ENCODE measurements at places on chromosomes 4 and X. TPM values are rescaled to one million over a fixed set of nuclear protein-coding genes. Genes with fewer than 3 reads are reported as not detected.

ALG13 gene
- total RNA-seq, result 112 TPM

CYBB gene
- total RNA-seq, result 0.39 TPM

XAGE2 gene
- not detected for total RNA-seq

FOXR2 gene
- total RNA-seq, result not detected

TEX13A gene
- total RNA-seq, result not detected

ADH7 gene
- not detected for total RNA-seq

SYNPO2 gene
- total RNA-seq, result 0.35 TPM

PRDM8 gene
- total RNA-seq, result 3.3 TPM

CXorf49 gene
- not detected for total RNA-seq

SLC6A8 gene
- 1.8 TPM for total RNA-seq

DNA sequence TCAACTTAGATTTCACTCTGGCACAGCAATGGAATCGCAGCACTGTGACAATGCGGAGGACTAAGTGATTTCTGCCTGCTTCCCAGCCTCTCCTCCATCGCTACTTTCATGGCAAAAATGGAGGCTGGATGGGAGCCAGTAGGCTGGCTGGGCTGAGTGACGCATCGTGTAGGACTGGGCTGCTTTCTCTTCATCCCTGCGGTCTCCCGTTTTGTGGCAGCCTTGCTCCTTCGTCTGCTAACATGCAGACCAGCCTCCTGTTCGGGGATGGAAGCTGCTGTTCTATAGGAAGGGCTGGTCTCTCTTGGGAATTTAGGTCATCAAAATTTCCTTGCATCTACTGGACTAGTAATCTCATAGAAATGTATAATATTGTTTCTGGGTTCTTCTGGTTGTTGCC, 15.8 kb upstream of the RGS12 start:
- DNase-seq, result no peak

- DNase-seq, result no peak
These were observed 9.6 kb upstream of the DLG3 start for GRCh38 chrX:70434914-70435586.

GRCh38 chr4:140752291-140753068, 3.7 kb downstream of the TBC1D9 start:
- no peak for DNase-seq

GRCh38 chr4:82403725-82404124, 26.5 kb downstream of the HNRNPDL start:
- DNase-seq, result no peak

DNA sequence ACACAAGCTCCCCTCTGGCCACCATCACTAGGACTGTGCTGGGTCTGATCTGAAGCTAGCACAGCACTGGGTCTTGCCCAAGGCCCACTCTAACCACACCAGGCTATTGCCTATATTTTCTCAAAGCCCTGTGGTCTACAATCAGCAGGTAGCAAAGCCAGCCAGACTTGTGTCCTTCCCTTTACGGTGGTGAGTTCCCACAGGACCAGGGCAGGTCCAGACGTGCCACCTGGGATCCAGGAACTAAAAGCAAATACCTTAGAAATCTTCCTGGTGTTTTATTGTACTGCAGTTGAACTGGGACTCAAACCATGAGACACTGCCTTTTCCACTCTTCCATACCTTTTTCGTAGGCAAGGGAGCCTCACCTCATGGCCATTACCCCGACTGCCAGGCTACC, 9.0 kb upstream of the MAGEC2 start:
- no peak for DNase-seq

DNA sequence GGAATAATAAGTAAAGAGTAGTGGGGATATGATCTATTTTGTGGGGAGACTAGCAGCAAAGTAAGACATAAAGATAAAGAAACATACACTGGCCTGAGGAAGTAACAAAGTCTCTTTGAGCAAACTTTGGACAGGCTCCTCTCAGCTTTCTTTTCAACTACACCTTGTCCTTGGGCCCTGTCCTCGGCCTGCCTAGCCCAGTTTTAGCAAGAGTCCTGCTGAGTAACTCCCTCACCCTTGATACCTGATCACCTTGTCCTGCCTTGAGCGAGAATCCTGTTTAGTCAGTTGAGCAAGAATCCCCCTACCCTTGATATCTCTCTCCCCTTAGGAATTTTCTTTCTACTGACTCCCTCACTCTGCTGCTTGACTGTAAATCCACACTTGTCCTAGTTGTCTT, 11.5 kb downstream of the HNRNPH2 start:
- no peak for DNase-seq

GRCh38 chr4:185351691-185352090, 44.0 kb downstream of the LRP2BP start:
- no peak for DNase-seq

GRCh38 chrX:19827088-19827487, 60.3 kb downstream of the SH3KBP1 start:
- no peak for DNase-seq

DNA sequence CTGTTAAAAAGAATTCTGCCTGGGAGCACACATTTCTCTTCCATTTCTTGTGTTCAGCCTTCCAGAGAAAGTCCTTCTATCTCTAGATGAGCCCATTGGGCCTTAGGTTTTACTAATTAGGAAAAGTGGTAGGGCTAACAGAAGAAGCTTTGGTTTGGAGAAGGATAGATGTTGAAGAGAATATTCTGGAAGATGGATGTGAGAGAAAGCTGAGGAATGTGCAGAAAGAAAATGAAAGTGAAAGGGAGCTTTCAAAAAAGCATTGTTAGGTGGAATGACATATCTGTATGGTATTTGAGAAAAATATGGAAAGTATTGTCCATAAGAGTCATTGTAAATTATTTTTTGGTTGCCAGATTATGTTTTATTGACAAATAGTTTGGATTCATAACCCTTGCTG, 474.8 kb upstream of the SLIT2 start:
- DNase-seq, result no peak

GRCh38 chr4:179116011-179116410, 1673.8 kb upstream of the AGA start:
- DNase-seq, result no peak

- no peak for DNase-seq
These were observed 174.8 kb upstream of the GLRA2 start for GRCh38 chrX:14354521-14354920.

DNA sequence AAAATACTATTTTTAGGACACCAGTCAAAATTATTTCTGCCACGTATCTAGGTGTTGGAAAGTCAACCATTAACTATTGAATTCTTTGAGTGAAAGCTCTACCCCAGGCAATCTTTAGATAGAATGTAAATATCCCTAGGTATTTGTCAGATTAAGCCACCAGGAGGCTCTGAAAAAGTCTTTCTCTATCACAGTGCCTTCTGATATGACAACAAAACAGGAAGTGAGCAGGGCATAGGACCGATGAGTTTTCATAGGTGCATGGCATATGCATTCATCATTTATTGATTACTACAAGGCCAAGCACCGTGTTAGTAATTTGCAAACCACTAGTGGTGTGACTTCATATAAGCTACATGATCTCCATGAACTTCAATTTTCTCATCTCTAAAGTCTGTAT, 333.6 kb upstream of the F9 start:
- no peak for DNase-seq

DNA sequence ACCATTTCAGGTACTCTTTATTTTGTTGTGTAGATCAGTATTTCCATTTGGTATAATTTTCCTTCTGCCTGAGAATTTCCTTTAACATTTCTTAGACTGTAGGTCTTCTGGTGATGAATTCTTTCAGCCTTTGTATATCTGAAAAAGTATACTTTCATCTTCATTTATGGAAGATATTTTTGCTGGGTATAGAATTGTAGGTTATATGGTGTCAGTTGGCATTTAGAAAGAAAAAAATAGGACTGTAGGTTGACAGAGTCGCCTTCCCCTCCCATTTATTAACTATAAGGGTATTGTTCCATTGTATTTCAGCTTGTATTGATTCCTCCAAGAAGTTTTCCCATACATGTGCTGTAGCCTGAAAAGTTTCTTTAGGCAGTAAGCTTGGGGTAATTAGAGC, 71.9 kb downstream of the KDM6A start:
- DNase-seq, result no peak

GRCh38 chr4:17823871-17824669, 13.3 kb downstream of the NCAPG start:
- DNase-seq, result no peak

- DNase-seq, result no peak
These were observed 98.8 kb upstream of the NOCT start for GRCh38 chr4:138916763-138917162.

- DNase-seq, result no peak
These were observed 132.9 kb downstream of the NKX6-1 start for GRCh38 chr4:84366161-84366560.

DNA sequence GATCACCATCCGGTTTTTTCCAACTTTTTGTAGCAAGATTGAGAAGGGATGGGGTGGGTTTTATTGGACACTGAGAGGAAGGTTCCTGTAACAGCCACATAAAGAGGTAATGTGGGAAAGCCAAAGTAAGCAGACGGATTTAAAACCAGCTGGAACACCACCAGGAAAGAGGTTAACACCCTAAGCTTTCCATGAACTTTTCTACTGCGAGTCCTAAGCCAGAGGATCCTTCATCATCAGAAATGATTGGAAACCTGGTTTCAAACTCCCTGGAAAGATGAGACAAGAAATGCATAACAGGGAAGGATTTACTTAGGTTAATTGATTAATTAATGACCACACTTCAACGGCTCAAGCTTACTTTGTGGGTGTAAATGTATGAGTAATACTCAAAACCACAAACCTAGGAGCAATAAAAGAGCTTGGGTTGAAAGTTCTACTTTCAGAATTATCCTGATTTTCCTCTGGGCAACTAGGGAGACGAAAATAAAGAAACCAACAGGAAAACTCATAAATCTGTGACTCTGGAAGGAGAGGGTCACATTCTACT, 91.5 kb downstream of the COX18 start:
- DNase-seq, result no peak

DNA sequence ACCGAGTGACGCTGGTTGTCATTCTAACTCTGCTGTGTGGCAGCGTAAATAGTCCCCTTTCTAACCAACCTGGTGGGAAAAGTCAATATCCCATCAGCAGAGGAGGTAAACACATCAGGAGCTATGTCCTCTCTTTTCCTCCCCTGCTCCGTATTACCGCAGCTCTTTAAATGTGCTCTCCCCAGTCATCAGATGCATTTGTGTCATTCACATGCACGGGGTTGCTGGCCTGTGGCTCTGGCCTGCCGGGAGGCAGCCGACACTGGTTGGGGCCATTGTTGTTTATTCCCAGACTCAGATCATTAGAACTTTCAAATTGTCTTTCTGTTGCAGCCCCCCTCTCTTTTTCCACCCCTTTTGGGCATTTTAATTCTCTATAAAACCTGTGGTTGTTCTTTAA, 21.9 kb downstream of the ARX start:
- no peak for DNase-seq

GRCh38 chr4:40731792-40732245, 17.9 kb upstream of the NSUN7 start:
- DNase-seq, result no peak

DNA sequence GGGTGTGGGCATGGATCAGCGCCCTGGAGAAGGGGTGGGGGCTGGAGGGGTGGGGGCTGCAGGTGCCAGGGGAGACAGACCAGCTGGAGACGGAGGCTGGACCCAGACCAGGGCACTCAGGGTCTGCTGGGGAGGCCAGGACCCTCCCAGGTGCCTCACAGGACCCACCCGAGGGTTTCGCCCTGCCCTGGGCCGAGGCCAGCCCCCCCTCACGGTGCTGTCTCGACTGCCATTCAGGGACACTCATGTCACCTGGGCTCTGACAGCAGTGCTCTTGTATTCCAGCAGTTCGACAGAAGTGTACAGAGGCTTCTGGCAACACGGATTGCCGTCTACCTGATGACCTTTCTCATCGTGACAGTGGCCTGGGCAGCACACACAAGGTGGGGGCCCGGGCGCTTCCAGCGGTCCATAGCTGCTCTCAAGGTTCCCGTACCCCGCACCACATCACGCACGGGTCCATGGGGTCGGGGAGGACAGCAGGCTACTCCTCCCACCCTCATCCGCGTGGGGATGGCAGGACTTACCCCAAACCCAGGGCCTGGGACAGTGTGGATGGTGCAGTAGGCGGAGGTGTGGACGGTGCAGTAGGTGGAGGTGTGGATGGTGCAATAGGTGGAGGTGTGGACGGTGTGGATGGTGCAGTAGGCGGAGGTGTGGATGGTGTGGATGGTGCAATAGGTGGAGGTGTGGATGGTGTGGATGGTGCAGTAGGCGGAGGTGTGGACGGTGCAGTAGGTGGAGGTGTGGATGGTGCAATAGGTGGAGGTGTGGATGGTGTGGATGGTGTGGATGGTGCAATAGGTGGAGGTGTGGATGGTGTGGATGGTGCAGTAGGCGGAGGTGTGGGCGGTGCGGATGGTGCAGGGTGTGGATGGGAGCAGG, 18.1 kb downstream of the TMEM175 start:
- DNase-seq, result no peak

- no peak for DNase-seq
These were observed 42.3 kb upstream of the ACSL4 start for GRCh38 chrX:109775386-109775785.

DNA sequence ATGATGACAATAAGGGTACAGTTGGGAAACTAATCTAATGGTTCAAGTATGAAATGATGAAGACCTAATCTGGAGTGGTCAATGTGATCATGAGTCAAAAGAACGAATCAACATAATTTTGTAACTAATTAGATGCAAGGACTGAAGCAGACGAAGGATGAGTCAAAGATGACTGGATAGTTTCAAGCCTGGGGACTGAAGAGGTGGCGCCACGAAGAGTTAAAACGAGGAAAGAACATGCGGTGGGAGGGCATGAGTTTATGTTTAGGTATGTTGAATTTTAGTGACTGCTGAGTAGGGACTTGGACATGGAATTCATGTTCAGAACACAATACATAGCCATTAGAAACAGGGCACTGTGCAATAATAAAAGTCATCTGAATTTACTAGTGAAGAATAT, 221.5 kb upstream of the FAM241A start:
- no peak for DNase-seq

DNA sequence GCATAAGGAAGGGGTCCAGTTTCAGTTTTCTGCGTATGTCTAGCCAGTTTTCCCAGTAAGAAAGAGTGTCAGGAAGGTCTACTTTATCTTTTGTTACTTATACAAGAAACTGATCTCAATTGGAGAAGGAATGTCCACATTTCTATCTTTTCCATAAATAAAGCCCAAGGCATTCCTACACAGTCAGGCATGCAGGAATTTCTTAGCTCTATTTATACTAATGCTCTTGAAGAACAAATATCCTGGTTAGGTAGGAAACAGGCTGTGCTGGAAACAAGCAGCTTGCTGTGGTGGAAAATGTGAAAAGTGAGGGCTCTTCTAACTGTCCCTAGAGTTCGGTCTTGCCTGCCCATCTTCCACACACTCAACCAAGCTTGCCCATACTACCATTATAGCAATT, 37.9 kb upstream of the PITX2 start:
- no peak for DNase-seq

GRCh38 chr4:31125061-31125460, 404.9 kb downstream of the PCDH7 start:
- DNase-seq, result no peak

All from activated T-cell treated with anti-CD3 and anti-CD28 coated beads, Interleukin-2, amount 50 U/mL, for 72 hours (primary cell).